Stimulated activated CD8-positive, alpha-beta memory T cell treated with anti-CD3 and anti-CD28 coated beads, Interleukin-12 subunit alpha, Interleukin-12 subunit beta, amount 100 ng/mL, for 4 hours (primary cell): ENCODE measurements at places on chromosomes 6 and 20.

- DNase-seq, result no peak
Measured at GRCh38 chr6:123589317-123589716, 47.4 kb downstream of the TRDN start.

DNA sequence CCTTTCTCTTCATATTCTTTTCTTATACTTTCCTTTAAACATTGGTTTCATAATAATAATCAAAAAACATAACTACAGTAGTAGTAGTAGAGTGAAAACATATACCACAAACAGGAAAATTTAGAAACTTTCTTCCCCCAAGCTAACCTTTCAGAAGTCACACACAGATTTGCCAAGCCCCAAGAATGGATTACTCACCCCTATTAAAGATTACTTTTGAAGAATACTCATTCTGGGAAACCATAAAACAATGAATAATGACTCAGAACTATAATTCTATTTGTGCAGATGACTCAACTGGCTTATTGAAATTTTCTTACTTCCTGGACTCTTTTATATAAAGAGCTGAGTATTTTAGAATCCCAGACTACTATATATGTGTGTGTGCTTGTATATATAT, 119.4 kb upstream of the GJE1 start:
- DNase-seq, result no peak

DNA sequence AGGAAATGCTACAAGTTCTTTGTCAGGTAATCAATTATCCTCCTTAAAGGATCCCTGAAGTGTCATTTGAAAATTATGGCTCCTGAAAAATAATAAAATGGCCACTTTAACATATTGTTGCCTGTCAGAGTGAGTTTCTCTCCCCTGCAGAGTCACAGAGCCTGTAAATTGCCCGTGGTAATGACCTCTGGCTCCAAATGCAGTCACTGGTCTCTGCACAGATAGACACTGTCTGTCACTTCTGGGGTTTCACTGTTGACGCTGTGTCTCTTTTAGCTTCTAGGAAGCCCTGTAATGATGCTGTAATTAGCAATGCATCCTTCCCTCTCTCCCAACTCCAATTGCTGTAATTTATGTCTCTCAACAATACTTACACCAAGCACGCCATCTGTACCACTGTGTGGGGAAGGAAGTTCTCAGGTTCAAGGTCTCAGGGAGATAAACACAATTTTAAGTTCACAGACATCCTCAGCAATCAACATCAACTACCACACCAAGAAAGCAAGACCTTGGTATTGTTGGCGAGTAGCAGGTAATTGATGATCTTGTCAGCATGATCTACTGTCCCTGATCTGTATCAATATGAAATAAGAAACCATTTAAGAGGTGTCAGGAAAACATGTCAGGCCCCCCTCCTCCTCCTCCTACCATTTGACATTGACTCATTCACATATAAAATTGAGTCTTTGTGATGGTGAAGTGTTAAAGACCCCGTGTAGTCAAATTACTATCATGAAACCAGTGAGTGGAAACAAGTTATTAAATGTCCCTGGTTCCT, 91.2 kb upstream of the SULF2 start:
- no peak for DNase-seq

GRCh38 chr20:32125506-32125905, 16.0 kb downstream of the TM9SF4 start:
- DNase-seq, result no peak

- no peak for DNase-seq
Measured at GRCh38 chr6:135830452-135830881, 21.0 kb upstream of the PDE7B start.

- no peak for DNase-seq
Measured at GRCh38 chr20:61940491-61940890, 125.2 kb downstream of the TAF4 start.

- DNase-seq, result no peak
Measured at GRCh38 chr20:33490023-33490933, at the start of gene CBFA2T2. CBFA2T2 (plus strand) TSS chr20:33490096; CDS start chr20:33490268, 172 bp downstream.

DNA sequence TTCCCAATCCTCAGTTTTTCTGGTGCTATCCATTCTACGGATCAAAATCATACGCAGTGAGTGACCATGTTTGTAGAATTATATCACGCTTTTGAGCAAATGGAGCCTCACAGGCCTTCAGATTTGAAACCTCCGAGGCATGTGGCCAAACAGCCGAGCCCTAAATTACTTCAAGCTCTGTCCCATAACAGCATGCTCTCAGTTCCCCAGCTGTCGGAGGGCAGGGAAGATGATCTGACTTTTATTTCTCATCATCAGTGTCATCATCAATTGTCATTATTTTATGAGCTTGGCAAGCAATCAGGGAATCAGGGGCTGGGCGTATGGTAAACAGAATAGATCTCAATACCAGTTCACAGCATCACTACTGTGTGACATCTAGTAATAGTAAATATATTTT, 73.2 kb downstream of the PSMG4 start:
- DNase-seq, result no peak

DNA sequence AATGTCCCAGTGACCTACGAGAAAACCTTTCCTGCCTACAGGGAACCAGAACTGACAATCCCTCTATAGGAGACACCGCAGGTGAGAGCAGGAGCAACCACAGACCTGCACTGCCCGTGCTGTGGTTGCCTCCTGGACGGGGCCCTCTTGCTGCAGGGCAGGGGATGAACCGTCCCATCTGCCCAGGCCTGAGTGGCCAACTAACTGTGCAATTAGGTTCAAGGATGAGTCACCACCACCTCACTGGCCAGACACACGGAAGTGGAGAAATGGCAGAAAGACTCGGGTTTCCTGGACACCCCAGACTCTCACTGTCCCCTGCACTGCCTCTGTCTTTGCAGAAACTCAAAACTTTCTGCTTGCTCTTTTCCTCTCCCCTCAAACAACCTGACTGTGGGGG, 13.8 kb upstream of the HLA-G start:
- DNase-seq, result no peak

GRCh38 chr6:157647261-157647915, 175.7 kb upstream of the SNX9 start:
- no peak for DNase-seq

- no peak for DNase-seq
Measured at GRCh38 chr6:159151266-159151855, 17.8 kb upstream of the FNDC1 start.

DNA sequence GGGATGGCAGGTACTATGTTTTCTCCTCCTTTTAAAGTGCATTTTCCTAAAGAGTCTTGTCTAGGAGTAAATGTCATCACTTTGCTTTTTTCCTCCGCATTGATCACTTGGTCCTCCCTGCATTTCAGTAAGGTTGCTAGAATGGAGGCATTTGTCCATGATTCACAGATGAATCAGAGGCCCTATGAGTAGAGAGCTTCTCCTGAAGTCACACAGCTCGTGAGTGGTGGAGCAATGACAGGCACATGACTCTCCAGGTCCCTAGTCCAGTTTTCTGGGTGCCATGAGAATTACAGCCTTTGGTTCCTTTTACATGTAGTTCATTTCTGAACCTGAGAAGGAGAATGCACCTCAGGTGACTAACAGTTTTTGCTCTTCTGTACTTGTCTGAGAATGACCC, 50.5 kb downstream of the HLA-A start:
- DNase-seq, result no peak

DNA sequence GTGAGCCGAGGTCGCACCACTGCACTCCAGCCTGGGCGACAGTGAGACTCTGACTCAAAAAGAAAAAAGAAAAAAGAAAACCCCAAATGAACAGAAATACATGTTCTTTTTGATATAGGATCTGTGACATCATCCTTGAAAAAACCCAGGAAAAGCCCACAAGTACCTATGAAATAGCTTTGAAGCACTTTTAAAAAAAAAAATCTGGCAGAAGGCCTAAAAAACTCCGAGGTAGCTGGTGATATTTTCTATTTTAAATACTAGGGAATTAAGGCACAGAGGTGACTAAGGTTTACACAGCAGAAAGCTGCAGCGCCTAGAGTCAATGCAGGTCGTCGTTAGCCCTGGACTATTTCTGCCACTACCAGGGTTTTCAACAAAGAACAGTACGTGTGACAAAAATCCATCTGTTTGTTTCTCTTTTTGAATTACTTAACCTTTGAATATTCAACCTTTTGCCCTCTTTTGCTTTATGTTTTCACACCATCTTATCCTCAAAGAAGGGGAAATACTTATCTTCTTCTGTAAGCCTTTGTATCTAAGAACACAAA, 39.4 kb upstream of the EEF1A1 start:
- no peak for DNase-seq

DNA sequence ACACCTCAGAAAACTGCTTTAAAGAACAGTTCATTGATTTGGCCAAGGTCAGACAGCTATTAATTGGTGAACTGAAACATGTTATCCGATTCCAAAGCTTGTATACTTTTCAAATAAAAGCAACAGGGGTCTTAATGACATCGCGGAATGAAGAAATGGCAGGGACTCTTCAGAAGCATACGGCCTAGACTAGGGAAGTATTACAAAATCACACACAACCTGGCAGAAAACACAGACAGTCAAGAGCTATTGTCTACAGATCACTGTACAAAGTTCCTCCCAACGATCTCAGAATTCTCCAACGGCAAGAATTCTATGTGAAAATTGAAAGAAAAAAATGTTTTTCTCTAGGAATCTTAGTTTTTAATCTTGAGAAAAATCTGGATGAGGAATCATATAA, 105.5 kb downstream of the PTPRK start:
- no peak for DNase-seq

- DNase-seq, result no peak
Measured at GRCh38 chr20:41143354-41143753, 6.0 kb downstream of the PLCG1 start.
